SK-N-MC (cell line): ENCODE measurements at places on chromosomes 16 and 17.

- DNase-seq: no peak
Measured at GRCh38 chr16:81571592-81572385, 127.2 kb downstream of the CMIP start.

GRCh38 chr16:80994451-80994850, 12.2 kb downstream of the CMC2 start:
- DNase-seq: no peak

DNA sequence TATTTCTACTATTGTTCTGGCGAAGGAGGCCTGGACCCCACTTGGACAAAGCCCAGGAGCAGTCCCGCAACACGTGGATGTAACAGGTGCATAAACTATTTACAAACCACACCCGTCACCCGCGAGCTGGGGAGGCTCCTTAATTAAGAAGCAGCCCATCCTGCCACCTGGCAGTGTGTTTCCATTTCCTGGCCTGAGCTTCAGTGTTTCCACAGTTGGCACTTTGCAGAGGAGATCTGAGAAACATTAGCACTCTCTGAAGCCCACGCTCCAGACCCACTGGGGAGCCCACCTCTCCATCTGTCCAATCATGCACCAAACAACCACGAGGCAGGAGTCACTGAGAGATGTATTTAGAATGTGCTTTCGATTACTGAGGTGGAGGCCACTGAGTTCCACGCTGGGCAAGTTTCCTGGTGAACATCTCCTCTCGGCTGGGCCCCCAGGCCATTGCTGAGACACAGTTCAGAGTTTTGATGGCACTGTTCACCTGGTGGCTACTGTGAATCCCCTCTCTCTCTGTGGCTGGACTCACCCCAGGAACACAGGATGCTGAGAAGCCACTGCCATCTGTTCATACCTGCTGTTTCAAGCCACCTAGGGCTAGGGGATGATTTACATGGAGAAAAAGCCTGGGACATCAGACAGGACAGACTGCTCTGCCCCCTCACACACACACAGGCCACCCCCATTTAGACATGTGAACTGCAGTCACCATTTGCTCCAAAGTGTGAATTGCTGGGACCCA, 129.1 kb downstream of the AIPL1 start:
- no peak for DNase-seq

DNA sequence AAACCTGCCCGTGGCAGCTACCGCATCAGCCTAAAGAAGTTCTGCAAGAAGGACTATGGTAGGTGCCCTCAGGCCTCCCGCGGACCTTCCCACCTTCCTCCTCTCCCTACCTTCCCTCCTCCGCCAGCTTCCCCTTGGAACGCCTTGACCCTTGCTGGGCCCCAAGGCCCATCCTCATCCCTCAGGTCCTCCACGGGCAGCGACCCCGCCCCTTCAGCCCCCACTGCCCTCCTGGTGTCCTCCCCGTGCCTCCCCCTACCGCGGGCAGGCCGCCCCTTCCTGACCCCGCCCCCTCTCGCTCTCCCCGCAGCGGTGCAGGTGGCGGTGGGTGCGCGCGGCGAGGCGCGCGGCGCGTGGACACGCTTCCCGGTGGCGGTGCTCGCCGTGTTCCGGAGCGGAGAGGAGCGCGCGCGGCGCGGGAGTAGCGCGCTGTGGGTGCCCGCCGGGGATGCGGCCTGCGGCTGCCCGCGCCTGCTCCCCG, 1.4 kb upstream of the TBC1D24 start:
- DNase-seq: no peak

DNA sequence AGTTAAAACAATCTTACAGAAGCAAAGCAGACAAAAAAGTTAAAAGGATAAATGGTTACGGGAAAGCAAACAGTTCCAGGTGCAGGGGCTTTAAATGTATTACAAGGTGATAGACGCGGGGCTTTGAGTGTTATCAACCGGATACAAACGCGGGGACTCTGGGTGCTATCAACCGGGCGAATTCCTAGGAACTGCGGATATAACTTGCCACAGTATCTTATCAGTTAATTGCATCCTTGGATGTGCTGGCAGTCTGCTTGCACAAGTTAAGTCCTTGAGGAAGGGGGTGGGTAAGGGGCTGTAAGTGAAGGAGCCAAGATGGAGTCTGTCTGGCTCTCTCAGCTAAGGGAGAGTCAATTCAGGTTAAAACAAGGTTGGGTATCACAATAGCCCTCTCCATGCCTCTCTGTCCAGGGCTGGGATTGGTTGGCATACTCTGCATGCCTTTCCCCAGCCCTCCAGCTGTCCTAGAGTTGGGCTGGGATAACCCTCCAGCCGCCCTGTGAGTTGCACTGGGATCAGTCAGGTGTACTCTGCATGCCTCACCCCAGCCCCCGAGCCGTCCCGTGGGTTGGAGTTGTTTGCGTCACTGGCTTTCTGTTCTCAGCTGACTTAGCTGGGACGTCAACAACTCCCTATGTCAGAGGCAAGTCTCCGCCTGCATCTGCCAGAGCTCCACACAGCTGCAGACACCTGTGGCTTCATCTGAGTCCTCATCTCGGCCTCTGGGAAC, 40.9 kb downstream of the TMEM235 start:
- DNase-seq: no peak

DNA sequence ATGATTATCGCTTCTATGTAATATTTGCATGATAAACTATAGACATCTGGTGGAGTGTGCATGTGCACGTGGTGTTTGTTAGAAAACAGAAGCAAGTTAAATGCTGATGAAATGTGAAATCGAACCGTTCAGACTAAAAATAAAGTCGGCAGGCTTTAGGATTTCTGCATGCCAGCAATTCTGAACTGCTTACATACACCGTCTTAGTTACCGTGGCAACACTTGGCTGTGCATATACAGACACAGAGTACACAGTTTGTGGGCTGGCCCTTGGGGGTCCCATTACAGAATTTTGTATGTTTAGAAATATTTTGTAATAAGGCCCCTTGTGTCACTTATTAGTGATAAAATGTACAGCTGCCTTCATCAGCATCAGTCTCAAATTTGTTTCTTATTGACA, 605.5 kb downstream of the RBFOX1 start:
- no peak for DNase-seq

DNA sequence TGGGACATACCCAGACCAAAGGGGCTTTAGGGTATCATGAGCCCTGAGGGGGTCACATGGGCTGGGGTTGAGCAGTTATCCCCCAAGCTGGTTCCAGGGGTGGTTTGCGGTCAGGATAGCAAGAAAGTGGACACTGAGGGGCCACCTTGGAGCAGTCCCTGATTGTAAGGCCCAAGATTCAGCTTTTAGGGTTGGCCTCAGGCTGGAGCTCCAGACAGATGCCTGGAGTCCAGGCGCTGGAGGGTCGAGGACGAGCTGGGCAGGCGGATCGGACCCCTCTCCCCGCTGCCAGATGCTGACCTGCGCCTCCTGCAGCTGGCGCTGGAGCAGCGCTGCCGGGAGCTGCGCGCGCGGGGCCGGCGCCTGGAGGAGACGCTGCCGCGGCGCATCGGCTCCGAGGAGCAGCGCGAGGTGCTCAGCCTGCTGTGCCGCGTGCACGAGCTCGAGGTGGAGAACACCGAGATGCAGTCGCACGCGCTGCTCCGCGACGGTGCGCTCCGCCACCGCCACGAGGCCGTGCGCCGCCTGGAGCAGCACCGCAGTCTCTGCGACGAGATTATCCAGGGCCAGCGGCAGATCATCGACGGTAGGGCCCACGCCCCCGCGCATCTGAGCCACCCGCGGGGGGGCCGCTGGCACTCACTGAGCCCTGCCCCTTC, 10.0 kb downstream of the BTBD17 start:
- no peak for DNase-seq

- no peak for DNase-seq
Measured at GRCh38 chr17:44069974-44070454, 521 bp upstream of the G6PC3 start.

GRCh38 chr17:48441231-48441711, 11.3 kb upstream of the SKAP1 start:
- peak; percentile 61 for DNase-seq
